ENCODE measurements at places on chromosomes 7 and 10.

- DNase-seq, result no peak
These were observed 403.7 kb downstream of the GALNT17 start for GRCh38 chr7:71535616-71536015.

- no peak for DNase-seq
These were observed 10.7 kb downstream of the EBF3 start for GRCh38 chr10:129953119-129954051.

- DNase-seq, result no peak
These were observed 5.8 kb downstream of the NUDCD3 start for GRCh38 chr7:44484482-44485313.

DNA sequence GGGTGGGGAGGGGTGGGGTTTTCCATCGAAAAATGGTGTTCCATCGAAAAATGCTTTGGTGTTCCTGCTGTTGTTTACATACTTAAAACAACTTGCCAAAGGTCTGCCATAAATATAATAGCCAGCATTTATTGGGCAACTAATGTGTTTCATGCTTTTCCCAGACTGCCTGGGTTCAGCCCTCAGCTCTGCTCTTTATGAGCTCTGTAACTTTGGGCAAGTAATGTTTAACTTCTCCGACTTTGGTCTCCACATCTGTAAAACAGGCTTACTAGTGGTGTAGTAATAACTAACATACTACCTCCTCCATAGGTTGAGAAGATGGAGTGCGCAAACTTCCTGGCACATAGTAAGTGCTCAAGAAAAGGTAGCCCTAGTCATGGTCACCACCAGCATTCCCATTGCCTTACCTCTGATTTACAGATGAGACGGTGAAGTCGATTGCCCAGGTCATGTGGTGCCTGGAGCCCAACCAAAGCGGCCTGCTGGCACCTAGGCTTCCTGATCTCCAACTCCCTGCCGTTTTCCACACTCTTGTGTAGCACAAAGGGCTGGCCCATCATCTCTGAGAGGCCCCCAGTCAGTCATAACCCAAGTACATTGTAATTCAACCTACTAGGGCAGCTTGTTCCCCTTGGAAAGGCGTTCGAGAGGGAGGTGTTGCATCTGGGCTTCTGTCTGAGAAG lies 8.9 kb downstream of the ZMIZ1 start:
- no peak for DNase-seq
